Liver (tissue), 10 donors: ENCODE measurements at places on chromosomes 2 and 18.

- DNase-seq = no peak
Observed at GRCh38 chr2:44188696-44189095, 20.0 kb downstream of the PPM1B start.

DNA sequence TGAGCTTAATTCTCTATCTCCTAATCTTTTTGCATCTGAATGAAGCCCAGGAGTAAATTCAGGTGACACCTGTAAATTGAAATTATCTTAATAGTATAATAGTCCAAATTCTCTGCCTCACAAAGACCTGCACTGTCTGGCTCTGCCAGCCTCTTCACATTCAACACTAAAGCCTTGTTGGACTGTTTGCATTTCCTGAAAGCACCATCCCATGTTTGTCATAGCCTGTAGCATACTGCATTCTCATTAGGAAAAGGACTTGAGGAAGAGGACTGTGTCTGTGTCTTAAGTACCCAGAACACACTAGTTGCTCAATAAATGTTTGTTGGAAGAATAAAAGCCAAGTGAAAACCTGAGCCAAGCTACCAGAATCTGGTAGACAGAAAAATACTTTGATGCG is 42.9 kb upstream of the GRHL1 start:
- no peak for DNase-seq

- DNase-seq = peak; percentile 72
Observed at GRCh38 chr2:102251042-102251848, 60.1 kb upstream of the IL1RL1 start.

DNA sequence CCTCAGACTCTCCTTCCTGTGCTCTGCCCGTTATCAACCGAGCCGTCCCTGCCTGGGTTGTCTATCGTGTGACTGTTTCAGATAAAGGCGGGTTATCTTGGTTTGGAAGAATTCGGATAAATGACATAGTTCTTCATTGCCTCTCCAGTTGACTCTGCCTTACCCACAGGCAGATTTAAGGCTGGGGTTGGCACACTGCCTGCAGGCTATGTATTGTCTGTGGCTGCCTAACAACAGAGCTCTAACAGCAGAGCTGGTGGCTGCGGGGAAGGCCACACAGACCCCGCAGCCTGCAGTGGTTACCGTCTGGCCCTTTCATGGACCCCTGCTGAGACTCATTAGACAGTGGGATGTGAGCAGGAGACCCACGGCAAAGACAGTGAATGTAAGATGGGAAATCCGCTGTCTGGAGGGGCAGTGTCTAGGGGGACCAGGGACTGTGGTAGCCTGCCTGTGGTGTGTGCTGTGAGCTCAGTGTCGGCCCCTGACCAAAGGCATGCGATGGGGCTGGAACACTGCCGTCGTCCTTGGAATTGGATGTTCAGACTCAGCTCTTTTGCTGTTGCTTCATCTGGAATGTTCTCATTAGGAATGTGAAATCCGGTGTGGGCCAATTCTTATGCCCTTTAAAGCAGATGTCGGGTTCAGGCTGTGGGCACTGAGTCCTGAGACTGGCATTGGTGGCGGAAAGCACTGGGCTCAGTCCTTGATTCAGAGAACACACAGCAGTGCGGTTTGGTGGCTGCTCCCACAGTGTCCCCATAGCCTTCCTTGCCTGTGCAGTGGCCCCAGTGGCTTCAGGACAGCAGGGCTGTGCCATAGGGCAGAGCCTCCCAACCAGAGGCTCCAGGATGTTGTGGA is 44.5 kb downstream of the SH3RF3 start:
- peak; percentile 38 for DNase-seq

- DNase-seq = no peak
Observed at GRCh38 chr2:36729067-36729466, 32.6 kb downstream of the VIT start.

GRCh38 chr2:124978597-124978996 is 953.5 kb downstream of the CNTNAP5 start:
- no peak for DNase-seq

GRCh38 chr18:34222307-34223163 is 2.2 kb downstream of the NOL4 start:
- no peak for DNase-seq

DNA sequence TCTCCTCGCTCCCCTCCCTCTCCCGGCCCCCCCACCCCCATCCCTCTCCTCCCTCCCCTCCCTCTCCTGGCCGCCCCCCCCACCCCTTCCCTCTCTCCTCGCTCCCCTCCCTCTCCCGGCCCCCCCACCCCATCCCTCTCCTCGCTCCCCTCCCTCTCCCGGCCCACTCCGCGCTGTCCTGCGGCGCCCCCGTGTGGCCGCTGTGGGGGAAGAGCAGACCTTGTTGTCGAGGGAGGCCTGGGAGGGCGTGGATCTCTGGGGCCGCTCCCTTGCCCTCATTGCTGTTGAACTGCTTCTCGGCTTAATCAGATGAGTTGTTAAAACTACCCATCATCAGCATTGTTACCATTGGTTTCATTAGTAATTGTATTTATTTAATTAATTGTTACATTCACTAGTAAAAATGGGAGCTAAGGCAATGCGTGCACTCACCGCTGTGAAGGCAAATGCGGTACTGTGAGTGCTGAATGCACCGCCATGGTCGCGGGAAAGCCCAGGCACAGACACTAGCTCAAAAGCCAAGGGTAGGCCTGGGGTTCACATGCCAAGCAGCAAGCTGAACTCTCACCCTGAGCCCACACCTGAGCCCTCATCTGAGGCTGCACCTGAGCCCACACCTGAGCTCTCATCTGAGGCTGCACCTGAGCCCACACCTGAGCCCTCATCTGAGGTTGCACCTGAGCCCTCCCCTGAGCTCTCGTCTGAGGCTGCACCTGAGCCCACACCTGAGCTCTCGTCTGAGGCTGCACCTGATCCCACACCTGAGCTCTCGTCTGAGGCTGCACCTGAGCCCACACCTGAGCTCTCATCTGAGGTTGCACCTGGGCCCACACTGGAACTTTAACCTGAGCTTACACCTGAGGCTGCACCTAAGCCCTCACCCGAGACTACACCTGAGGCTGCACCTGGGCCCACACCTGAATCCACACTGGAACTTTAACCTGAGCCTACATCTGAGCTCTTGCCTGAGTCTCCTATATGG is 8.8 kb downstream of the RTP5 start:
- DNase-seq = peak; percentile 67

DNA sequence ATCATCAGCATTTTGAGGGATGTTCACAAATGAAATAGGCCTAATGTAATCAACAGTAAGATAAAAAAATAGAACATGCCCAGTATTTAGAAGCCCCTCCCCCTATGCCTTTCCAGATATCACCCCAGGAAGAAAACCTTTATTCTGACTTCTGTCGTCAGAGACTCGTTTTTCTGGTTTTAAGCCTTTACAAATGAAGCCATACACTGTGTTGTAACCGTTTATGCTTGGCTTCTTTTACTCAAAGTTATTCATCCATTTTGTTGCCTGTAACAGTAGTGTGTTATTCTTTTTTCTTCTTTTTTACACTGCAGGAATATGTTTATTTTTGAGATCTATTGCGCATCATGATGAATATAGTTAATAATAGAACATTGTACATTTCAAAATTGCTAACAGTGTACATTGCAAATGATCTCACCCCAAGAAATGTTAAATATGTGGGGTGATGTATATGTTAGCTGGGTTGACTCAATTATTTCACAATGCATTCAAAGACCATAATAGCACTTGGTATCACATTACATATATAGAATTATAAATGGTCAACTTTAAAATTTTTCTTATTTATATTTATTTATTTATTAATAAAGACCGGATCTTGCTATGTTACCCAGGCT is 28.1 kb upstream of the PNPT1 start:
- no peak for DNase-seq

GRCh38 chr18:49980896-49981295 is 167.6 kb upstream of the ACAA2 start:
- no peak for DNase-seq

GRCh38 chr2:55418512-55419232 is 984 bp downstream of the CCDC88A start:
- DNase-seq = peak; percentile 37

DNA sequence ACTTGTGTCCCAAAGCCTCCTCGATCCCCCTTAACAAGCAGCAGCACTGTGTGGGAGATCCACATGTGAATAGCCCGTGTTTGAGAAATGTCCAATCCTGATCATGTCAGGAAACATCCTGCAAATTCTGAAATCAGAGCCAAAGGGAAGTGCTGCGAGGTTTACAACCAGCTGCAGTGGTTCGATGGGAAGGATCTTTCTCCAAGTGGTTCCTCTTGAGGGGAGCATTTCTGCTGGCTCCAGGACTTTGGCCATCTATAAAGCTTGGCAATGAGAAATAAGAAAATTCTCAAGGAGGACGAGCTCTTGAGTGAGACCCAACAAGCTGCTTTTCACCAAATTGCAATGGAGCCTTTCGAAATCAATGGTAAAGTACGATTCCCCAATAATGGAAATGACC is at the start of gene MARCO:
TSS of gene MARCO (plus strand) at position 164 of the 400 bp plus-strand sequence. CDS start at position 271, 107 bp downstream.
- no peak for DNase-seq

GRCh38 chr18:10559553-10560451 is 34.0 kb downstream of the NAPG start:
- no peak for DNase-seq

DNA sequence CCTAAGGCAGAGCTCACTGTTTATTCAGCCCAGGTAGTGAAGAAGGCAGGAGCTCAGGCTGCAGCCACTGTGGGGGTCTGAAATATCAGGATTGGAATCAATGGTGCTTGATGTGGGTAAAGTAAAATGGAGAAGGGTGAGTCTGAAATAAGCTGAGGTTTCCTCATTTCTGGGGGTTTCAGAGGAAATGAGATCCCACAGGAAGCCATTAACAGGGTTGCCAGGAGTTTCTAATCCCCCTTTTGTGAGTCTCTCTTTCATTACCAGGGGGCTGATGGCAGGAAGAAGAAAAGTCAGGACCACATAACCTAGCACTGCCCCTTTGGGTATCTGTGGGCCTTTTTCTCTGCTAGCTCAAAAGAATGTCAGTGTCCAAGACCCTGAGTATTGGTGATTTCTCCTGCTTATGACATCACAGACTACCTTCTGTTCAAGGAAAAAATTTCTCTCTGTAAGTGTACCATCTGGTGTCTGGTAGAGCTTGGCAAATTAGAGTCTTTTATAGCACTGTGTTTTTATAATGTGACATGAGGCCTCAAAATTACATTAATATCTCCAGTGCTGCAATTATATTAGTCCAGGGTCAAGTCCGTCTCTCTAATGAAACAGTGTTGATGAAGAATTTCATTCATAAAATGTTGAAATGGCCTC is 56.0 kb downstream of the LBH start:
- DNase-seq = no peak

GRCh38 chr2:125491663-125492062 is 1164.3 kb upstream of the GYPC start:
- DNase-seq = no peak

- no peak for DNase-seq
Observed at GRCh38 chr18:78984941-78985784, 5.5 kb downstream of the SALL3 start.

DNA sequence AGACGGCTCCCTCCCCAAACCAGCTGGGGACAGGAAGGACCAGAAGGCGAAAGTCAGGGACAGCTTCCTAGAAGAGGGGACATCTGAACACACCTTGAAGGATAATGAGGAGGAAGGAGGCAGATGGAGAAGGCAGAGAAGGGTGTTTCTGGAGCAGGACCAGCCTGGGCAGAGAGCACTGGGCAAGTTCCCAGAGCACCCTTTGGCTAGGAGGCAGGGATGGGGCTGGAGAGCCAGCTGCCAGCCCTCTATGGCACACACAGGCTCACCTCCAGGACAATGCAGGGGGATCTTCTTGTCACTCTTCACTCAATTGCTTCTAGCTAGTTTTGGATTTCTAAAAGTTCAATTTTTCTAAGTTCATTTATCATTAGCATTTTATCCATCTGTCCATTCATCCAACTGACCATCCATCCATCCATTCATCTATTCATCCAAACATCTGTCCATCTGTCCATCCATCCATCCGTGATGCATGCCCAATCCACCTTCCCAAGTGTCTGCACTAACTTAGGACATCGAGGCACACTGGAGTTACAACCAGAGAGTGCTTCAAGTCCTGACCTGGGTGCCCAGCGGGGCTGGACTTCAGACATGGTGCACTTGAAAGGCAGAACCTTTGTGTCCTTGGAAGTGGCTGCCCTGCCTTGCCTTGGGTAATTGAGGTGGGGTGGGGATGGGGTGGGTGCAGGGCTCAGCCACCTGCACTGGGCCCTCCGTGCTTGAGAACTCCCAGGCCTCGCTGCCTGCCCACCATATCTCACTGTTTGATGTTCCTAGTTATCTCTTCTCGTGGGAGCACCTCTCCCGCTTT is 42.5 kb downstream of the INHBB start:
- DNase-seq = no peak

DNA sequence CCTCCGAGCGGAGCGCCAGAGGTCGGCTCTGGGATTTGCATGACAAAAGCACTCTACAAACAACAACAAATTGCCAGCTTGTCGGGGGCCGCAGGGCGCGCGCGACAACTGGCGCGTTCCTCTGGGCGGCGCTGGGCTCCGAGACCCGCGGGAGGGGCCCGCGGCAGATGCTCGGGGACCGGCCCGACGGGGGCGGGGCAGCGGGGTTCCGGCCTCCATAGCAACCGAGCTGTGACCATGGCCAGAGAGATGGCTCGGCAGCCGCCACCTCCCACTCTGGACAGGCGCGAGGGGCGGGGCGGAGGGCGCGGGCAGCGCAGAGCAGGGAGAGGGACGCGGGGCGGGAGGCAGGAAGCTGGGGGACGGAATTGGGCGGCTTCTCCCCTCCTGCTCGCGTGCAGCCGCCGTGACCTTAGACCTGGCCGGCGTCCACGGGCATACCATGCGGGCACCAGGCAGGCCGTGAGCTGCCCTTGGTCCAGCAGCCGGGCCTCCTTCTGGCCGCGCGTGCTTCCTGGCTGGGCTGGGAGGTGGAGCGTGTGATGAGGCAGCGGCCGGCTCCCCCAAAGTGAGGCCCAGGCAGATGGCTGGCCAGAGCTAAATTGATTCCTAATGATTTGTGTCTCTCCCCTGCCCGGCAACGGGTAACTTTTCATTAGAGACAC is 171.5 kb downstream of the CELF4 start:
- peak; percentile 43 for DNase-seq

- peak; percentile 69 for DNase-seq
Observed at GRCh38 chr2:64453770-64454385, at the start of gene LGALSL. TSS of gene LGALSL (plus strand) at chr2:64454162. CDS start at chr2:64454546, 384 bp downstream.

DNA sequence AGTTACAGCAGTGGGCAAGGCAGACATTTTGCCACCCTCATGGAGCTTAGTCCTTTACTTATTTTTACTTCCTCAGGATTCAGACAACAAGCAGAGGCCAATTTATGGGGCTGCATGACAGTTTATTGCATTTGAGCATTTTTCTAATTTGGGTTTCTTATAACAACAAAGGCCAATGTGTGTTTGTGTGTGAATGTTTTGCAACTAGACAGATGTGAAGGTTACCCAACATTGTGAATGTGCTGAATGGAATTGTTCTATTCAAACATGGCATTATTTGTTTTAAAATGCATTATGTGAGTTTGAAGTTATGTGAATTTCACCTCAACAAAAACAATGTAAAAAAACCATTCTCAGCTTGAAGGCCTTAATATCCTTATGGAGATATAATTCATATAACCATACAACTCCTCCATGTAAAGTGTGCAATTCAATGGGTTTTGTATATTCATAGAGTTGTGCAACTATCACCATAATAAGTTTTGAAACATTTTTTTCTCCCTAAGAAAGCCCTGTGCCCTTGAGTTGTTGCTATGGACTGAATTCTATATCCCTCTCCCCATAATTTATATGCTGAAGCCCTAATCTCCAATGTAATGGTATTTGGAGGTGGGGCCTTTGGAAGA is 57.3 kb downstream of the CCDC195 start:
- DNase-seq = no peak
